ENCODE measurements at places on chromosomes 7 and 10.

- DNase-seq: no peak
Measured at GRCh38 chr10:26938578-26938977, 77.8 kb upstream of the ABI1 start.

DNA sequence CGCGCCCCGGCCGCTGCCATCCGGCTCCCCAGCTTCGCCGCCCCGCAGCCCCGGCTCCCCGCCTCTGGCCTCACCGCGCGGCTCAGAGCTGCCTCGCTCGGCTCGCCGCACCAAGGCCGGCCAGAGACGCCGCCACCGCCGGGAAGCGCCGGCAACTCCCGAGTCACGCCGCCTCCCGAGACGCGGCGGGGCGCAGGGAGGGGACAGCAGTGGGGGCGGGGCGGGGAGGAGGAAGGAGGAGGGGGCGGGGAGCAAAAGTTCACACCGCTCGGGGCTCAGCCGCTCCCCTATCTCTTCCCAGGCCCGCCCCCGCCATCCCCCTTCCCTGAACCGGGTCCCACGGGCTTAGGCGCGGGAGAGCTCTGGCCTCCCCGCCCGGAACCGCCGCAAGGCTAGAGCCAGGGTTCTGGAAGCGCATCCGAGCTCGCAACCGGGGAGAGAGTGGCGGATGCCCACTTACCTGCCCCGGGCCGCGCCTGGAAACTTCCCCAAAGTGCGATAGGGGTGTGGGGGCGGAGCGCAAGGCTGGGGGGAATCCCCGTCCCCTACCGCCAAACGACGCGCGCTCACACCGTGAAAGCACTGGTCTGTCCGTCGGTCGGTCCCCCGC, 1.0 kb downstream of the CHST15 start:
- DNase-seq: no peak

GRCh38 chr10:51667678-51668335, 31.6 kb downstream of the CSTF2T start:
- DNase-seq: no peak

DNA sequence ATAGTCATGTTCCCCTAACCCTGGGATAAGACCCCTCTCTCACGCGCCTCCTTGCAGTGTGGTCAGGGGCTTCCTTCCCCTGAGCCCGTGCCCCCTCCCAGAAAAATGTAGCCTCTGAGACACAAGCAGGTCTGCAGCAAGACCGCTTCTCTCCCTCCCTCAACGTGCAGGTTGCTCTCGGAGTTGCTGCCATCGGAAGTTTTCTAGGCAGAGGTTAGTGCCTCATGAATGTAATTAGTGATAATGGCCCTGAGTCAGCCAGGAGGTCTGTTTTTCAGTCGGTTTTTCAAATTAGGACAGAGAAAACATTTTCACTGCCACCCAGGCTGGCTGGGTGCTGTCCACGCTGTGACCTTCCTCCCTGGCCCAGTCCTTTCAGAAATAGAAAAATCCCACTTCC, 43.2 kb upstream of the PRLHR start:
- no peak for DNase-seq

Measured in pulmonary artery endothelial cell (primary cell).